Urinary bladder (tissue), 4 donors: ENCODE measurements at places on chromosomes 13 and 19. TPM values are rescaled to one million over a fixed set of nuclear protein-coding genes. Genes with fewer than 3 reads are reported as not detected.

Gene ZNF99
- total RNA-seq: 0.74 TPM

GRCh38 chr13:27953676-27954405 is 15.3 kb downstream of the CDX2 start:
- DNase-seq: no peak

Gene TEX29
- total RNA-seq: not detected

Gene LRP3
- total RNA-seq: 14.4 TPM

Gene RPL36
- total RNA-seq: 287 TPM

- no peak for DNase-seq
These were observed 86.7 kb downstream of the MBNL2 start for GRCh38 chr13:97308735-97309429.

GRCh38 chr13:24036115-24036514 is 124.4 kb upstream of the SPATA13 start:
- peak; percentile 23 for DNase-seq

Gene NKG7
- 1.3 TPM for total RNA-seq

DNA sequence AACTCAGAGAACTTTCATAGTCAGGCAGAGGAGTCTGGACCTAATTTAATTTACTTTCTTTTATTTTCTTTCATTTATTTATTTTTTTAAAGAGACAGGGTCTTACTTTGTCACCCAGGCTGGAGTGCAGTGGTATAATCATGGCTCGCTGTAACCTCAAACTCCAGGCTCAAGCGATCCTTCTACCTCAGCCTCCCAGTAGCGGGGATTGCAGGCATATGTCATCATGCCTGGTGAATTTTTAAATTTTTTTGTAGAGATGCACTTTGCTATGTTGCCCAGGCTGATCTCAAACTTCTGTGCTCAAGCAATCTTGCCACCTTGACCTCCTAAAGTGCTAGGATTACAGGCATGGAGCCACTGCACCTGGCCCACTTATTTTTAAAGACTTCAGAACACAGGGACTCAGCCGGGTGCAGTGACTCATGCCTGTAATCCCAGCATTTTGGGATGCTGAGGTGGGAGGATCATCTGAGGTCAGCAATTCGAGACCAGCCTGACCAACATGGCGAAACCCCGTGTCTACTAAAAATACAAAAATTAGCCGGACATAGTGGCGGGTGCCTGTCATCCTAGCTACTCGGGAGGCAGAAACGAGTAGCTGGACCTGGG is 50.6 kb downstream of the KLF5 start:
- no peak for DNase-seq
